ENCODE measurements at places on chromosomes 6 and 20.

GRCh38 chr6:16251706-16252105 is 13.3 kb downstream of the GMPR start:
- no peak for DNase-seq

DNA sequence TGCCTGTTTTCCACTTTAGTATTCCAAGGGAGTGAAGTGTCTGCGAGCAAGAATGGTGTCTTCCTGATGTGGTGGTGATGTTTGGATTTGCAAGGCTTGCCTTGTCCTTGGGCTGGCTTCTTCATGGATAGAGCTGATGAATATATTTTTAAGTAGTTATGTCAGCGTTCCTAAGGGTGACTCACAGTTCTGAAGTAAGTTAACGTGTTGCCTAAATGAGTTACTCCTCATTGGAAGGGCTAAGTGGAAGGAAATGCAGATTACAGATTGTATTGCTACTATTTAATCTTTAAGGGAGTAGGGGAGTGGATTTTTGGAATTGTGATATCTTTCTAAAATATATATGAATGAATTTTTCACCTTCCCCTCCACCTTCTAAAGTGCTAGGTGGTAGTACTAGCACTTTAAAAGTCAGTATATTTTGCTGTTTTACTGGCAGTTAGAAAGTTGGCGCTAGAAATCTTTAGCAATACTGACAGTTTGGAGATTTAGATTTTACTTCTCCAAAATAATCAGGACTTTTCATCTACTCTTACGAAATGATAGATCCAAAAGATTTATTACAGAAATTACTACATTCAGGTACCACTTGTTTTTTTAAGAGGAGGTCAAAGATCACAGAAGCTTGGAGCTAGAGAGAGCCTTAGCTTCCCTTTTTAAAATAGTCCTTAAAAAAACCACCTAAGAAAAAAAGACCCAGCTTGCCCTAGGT is 197.4 kb downstream of the JARID2 start:
- DNase-seq = peak; percentile 85

DNA sequence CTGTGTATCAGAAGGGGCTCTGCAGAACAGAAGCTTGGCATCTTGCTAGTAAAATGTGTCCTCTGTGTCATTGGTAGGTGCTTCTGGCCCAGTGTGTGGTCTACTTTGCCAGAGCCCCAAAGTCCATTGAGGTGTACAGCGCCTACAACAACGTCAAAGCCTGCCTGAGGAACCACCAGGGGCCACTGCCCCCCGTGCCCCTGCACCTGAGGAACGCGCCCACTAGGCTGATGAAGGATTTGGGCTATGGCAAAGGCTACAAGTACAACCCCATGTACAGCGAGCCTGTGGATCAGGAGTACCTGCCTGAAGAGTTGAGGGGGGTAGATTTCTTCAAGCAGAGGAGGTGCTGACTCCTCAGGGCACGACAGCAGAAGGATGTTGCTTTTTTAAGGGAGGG is 19.7 kb downstream of the WRNIP1 start:
- no peak for DNase-seq

GRCh38 chr6:33505548-33506370 is 51.4 kb downstream of the ZBTB9 start:
- DNase-seq = no peak

GRCh38 chr6:3147914-3148757 is 9.2 kb downstream of the TUBB2A start:
- DNase-seq = no peak

- DNase-seq = no peak
Measured at GRCh38 chr6:160795721-160796120, 93.7 kb downstream of the PLG start.

Measured in foreskin fibroblast (primary cell).